Omental fat pad (tissue), 4 donors: ENCODE measurements at places on chromosomes 2 and 18. TPM values are rescaled to one million over a fixed set of nuclear protein-coding genes. Genes with fewer than 3 reads are reported as not detected.

- DNase-seq, result no peak
These were observed 90.8 kb downstream of the FAM124B start for GRCh38 chr2:224310943-224311625.

The PLA2R1 gene
- 6.5 TPM for total RNA-seq

DNA sequence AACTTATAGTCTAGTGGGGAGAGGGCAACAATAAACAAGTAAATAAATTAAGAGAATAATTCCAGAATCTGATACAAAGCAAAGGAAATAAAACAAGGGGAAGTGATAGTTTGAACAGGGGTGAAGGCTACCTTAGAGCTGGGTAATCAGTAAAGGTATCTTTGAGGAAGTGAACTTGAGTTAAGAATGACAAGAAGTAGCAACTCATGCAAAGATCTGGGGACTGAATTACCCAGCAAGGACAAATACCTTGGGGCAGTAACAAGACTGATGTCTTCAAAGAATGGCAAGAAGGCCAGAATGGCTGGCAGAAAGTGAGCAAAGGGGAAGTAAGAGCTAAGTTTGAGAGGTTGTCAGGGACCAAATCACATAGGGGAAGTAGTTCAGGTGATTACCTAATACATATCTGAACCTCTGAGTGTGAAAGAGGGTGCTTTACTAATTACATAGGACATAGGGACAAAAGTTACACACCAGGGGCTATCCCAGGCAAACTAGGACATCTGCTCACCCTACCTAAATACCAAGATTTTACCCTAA is 244.6 kb upstream of the HNRNPA3 start:
- DNase-seq, result no peak

The MLPH gene
- 6.8 TPM for total RNA-seq

The PLEKHH2 gene
- total RNA-seq, result 30.3 TPM

DNA sequence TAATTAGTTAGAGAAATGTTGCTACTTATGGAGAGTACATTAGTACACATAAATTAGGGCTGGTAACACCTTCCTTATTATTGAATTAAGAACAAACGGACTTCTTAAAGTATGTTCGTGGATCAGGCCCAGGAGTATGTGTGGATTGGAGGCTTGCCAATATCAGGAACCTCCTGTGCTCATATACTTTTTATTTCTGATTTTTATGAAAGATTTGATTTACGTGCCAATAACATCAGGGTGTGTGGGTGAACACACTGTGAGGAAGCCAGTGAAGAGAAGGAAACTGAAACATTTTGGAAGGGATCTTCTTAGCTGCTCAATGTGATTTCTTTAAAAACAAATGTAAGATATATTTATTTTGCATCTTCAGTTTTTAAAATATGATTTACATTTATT is 113.0 kb downstream of the EFEMP1 start:
- DNase-seq, result no peak

DNA sequence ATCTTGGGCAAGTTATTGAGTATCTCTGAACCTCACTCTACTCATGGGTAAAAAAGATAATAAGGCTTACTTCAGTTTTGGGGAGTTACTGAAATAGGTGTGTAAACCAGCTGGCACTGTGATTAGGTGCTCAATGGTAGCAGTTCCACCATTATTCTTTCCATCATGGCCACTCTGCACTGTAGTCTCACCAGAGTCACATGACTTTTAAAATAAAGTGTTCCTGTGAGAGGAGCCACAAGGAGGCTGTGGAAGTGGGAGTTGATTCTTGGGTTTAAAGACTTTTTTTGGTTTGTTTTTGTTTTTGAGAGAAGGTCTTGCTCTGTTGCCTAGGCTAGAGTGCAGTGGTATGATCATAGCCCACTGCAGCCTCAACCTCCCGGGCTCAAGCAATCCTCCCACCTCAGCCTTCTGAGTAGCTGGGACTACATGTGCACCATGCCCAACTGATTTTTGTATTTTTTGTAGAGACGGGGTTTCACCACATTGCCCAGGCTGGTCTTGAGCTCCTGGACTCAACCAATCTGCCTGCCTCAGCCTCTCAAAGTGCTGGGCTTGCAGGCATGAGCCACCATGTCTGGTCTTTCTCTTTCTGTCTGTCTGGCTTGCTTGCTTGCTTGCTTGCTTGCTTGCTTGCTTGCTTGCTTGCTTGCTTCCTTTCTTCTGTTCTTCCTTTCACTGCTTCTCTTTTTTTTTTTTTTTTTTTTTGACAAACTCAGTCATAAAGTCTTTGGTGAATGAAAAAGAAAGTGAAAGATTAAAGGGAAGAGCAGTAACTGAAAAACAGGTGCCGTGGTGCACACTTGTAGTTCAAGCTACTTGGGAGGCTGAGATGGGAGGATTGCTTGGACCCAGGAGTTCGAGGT is 21.2 kb upstream of the ACVR1 start:
- no peak for DNase-seq

The ASXL3 gene
- total RNA-seq, result 0.65 TPM

GRCh38 chr2:46410273-46411244 is 68.8 kb upstream of the TMEM247 start:
- DNase-seq, result no peak

GRCh38 chr2:140657657-140658056 is 1473.2 kb downstream of the LRP1B start:
- no peak for DNase-seq

The CHN1 gene
- total RNA-seq, result 7.7 TPM

The CDH2 gene
- 0.84 TPM for total RNA-seq

The KIF5C gene
- total RNA-seq, result 2.5 TPM

DNA sequence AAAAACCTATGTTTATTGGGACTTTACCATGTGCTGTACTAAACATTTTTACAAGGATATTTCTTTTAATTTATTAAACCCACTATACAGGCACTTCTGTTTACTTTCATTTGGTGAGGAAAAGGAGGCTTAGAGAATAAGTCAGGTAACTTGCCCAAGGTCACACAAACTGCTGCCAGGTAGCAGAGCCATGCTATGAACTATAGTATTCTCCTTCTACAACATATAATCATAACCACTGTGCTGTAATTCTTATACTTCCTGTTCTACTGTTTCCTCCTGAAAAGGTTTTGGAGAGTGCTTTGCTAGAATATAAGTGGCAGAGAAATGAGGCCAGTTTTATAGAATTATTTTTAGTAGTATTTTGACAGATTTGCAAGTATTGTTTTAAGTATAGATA is 29.5 kb downstream of the SLC39A10 start:
- no peak for DNase-seq

DNA sequence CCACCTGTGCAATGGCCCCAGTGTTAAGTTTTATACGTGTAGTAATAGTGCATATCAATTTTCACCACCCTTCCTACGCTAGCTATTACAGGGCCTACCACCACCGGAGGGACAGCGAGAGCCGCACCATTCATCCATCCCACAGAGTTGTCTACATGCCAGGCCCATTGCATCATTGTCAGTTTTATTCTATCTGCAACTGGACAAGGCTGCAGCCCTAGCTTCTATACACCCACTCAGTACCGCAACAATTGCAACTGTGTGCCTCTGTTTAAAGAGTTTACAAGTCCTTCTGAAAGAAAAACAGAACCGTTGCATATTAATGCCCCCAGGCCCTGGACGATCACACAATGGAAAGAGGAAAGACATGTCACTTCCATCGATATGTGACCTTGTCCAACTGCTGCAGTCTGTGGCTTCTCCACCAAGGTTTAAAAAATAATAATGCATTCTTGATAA is 58.6 kb downstream of the ZEB2 start:
- DNase-seq, result no peak

GRCh38 chr18:59219672-59220163 is at the start of gene GRP:
TSS of gene GRP (plus strand) at chr18:59220158. CDS start at chr18:59220266, 108 bp downstream.
- no peak for DNase-seq

GRCh38 chr2:181357979-181358378 is 99.2 kb upstream of the ITGA4 start:
- no peak for DNase-seq

DNA sequence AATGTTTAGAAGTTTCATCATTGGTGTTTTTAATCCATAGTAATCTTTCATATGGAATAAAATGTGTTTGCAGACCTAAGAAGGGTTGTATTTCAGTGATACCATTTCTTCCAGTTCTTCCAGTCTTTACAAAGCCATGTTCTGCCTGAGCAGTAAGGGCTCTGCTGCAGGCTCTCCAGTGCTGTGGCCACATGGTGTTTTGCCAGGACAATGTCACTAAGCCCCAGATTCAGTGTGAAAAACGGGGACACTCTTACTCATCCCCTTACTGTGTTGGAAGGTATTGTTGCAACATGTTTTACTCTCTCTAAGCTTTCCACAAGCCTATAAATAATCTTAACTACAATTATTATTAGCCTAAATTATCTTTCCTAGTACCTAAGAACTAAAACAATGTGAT is 481.4 kb upstream of the CDH7 start:
- no peak for DNase-seq

- no peak for DNase-seq
These were observed 45.3 kb downstream of the ALPK2 start for GRCh38 chr18:58583569-58583968.

DNA sequence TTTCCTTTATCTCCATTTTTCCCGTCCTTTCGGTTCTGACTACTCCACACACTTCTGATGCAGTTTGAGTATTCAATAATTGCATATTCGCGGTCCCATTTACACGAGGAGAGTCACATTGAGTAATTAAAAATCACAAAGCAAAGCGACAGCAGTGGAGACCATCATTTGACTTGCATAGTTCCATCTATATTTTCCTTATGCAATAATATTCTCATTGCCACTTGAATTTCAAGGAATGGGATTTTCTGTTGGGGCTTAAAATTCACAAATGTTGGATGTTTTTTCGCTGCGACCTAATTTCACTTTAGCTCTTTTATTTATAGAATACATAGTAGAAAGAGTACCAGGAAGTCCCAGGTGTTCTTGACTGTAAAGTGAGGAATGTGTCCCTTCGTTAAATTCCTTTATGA is 186.8 kb downstream of the ZEB2 start:
- no peak for DNase-seq

DNA sequence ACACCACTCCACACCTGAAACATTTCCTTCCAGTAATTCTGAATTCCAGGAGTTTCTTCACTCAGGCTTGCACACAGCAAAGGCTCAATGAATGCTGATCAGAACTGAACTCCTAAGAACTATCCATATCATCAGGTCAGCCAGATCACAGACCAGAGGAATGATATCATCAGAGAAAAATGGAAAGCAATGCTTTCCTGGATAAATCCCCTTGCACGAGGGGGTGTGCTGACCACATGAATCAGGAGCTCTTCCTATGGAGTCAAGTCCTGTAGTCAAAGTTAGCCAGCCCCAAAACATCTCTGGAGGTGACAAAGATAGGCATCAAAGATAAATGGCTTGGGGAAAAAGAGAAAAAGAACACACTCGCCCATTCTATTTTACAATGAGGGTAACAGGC is 83.8 kb upstream of the ACVR2A start:
- DNase-seq, result no peak

- no peak for DNase-seq
These were observed 296.6 kb downstream of the LRRTM1 start for GRCh38 chr2:80007777-80008503.

GRCh38 chr2:317501-318424 is 29.9 kb upstream of the ALKAL2 start:
- no peak for DNase-seq

- DNase-seq, result no peak
These were observed 3031.0 kb upstream of the TEKT4 start for GRCh38 chr2:91839904-91840868.

The DCDC2C gene
- 1.4 TPM for total RNA-seq

DNA sequence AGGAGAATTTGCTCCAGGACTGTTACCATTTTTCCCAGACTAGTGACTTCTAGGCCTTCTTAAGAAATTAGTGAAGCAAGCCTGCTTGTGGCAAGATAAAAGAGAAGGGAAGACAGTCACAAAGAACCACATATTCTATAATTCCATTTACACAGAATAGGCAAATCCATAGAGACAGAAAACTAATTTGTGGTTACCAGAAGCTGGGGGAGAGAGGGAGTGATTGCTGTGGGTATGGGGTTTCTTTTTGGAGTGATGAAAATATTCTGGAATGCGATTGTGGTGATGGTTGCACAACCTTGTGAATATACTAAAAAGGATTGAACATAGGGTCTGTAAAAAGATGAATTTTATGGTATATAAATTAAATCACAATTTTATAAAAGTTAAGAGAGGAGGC is 37.5 kb upstream of the SIX2 start:
- no peak for DNase-seq

DNA sequence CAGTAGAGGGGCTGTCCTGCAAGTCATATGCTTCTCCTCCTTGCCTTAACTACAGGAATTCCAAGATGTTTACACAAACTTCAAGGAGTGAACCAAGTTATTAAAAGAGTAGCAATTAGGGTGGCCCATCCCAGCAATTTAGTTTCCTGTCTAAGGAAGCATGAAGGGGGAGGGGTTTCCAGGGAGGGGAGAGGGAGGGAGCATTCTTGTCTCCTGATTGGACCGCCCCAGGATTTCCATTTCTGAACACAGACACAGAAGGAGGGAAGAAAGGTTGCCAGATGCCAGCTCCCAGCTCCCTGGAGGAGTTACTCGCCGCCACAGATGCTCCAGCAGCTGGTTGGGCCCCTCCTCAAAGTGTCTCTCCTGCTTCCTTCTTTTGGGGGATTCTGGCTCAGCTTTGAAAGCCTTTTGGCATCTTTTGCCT is 107.6 kb downstream of the TRIB2 start:
- no peak for DNase-seq

DNA sequence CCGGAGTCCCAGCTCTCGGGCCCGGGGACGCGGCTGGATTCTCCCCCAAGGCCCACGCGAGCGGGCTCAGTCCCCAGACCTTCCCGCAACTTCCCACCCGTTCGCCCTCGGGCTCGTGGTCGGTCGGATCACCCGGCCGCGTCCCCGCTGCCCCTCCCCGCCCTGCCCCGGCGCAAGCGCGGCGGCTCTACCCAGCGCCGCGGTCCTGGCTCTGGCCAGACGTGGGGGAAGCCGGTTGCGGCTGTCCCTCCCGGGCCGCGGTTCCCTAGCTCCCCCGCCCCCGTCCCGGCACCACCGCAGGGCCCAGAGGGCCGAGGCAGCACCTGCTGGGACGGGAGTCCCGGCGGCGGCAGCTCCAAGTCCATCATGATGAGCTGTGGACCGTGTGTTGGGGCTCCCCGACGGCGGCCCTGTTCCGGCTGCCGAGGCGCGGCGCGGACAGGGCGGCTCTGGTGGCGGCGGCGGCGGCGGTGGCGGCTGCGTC is 276 bp downstream of the NFE2L2 start:
- no peak for DNase-seq

- no peak for DNase-seq
These were observed 29.8 kb downstream of the EHD3 start for GRCh38 chr2:31263636-31264190.

- DNase-seq, result no peak
These were observed 211.0 kb downstream of the TGIF1 start for GRCh38 chr18:3660739-3661515.
